ENCODE measurements at places on chromosomes 7 and 10. TPM values are rescaled to one million over a fixed set of nuclear protein-coding genes. Genes with fewer than 3 reads are reported as not detected.

The XRCC2 gene
- total RNA-seq: 0.14 TPM

The ZNF488 gene
- not detected for total RNA-seq

The NKX1-2 gene
- not detected for total RNA-seq

The PTF1A gene
- not detected for total RNA-seq

The TSPAN12 gene
- total RNA-seq: 10.8 TPM

The SH2D4B gene
- 0.92 TPM for total RNA-seq

The CTAGE8 gene
- not detected for total RNA-seq

The CDH23 gene
- total RNA-seq: 10.8 TPM

The CDK5 gene
- total RNA-seq: 3.1 TPM

The CYP2C18 gene
- not detected for total RNA-seq

The TLL2 gene
- not detected for total RNA-seq

The AIFM2 gene
- total RNA-seq: 17.9 TPM

The CFAP70 gene
- 3.4 TPM for total RNA-seq

The STMP1 gene
- 48.5 TPM for total RNA-seq

The PHKG1 gene
- total RNA-seq: 6.0 TPM

The C10orf143 gene
- not detected for total RNA-seq

The PAX4 gene
- total RNA-seq: not detected

The GLRX3 gene
- total RNA-seq: 41.6 TPM

The PGAM2 gene
- 1.8 TPM for total RNA-seq

The ASZ1 gene
- total RNA-seq: not detected

The SRRM3 gene
- total RNA-seq: 1.6 TPM
